AML-193 (cell line): ENCODE measurements at places on chromosomes 11 and 22.

GRCh38 chr11:28400331-28401100, 292.3 kb downstream of the METTL15 start:
- no peak for DNase-seq

DNA sequence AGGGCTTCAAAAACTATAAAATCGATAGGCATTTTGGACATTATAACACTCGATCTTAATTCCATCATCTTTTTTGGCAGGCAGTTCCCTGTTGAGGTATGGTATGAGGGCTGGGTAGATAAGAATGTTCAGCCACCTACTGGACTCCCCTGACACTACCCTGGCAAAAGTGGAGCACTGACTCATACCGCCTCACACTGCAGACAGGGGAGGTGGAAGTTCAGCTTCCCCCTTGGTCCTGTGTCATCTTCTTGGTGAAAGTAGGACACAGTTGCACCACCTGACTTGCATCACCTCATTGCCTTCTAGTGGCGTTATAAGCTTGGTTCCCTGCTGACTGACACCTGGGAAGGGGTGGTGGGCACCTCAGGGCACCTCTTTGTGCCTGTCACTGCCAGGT, 30.4 kb downstream of the PAAF1 start:
- DNase-seq: peak; percentile 5

DNA sequence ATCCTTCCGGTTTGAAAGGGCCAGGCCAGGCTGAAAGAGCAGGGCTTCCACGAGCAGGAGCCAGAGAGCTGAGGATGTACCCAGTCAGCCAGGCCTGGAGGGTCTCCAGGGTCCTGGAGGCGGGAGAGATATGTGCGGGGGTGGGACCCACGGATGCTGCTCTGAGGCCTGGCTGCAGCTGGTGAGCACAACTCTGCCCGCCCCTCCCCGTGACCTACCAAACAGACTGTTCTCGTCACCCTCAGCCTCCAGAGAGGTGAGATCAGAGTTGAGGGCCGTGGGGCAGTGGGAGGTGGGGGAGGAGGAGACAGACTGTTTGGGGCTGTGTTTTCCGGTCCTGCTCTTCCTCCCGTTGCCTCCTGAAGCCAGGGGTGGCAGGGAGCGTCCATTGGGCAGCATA, 42.2 kb downstream of the TRIOBP start:
- DNase-seq: no peak

DNA sequence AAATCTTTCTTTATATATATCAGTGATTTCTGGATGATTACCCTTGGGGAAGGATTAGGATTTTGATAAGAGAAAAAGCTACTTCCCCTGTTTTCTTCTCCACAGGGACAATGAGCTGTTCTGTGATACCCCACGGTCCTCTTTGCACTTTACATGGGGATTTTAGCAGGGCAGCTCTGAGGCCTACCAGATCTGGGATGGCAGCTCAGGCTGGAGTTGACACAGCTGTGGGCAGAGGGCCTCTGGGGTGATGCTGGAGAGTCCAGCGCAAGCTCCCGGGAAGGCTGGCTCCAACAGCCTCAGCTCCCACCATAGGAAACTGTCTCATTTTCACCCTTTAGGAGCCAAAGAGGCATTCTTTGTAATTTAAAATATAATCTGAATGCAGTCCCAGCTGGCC, 383.8 kb upstream of the NARS2 start:
- DNase-seq: no peak

- DNase-seq: no peak
Measured at GRCh38 chr22:42328130-42328783, 57.8 kb upstream of the TCF20 start.

DNA sequence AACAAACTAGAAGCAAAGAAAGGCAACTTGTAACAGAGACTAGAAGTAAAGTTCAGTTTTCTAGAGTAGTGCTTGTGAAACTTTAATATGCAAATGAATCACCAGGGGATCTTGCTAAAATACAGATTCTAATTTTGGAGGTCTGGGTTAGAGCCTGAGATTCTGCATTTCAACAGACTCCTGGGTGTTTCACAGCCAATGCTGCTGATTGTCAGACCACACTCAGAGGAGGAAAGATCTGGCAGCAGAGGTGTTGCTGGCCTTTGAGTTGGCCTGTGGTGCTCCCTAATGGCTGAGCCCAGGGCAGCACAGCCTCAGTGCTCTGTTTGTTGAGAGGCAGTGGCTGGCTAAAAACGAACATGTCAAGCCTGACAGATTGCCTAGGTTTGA, 5.4 kb downstream of the CRY2 start:
- DNase-seq: no peak

GRCh38 chr11:73317373-73317772, 9.3 kb downstream of the ARHGEF17 start:
- DNase-seq: no peak

DNA sequence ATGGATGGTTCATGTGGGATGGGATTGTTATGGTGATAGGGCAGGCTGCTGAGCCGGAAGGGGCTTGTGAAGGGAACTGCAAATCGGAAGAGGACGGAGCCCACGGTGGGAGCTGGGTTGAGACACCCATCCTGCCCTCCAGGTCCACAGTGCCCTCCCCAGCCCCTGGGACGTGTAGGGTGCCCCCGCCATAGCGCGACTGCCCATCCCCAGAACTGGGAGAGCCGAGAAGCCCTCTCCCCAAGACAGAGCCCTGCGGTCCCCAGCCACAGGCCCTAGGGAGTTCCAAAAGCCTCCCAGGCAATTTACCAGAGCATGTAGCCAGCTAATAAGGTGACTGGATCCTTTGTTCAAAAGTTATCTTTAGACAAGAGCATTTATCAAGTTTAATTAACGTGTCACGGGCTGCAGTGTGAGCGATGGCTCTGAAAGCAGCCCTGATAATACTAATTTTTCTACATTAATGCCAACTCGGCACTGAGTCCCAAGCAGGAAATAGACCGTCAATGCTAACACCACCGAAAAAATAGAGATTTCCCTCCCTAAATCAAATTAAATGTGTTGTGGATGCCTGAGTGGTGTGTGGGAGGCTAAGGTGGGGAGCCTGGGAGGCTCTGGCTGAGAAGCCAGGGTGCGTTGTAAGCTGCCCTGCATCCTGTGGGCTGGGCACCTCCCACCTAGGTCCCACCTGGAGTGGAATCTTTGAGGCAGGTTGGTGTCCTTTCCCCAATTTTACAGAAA, 76.8 kb upstream of the RTL6 start:
- no peak for DNase-seq

GRCh38 chr22:19876314-19876940, 21.8 kb upstream of the GNB1L start:
- DNase-seq: no peak

GRCh38 chr22:45526768-45527360, 24.2 kb downstream of the FBLN1 start:
- no peak for DNase-seq

GRCh38 chr11:10629411-10630002, 61.0 kb upstream of the LYVE1 start:
- DNase-seq: no peak

- DNase-seq: peak; percentile 4
Measured at GRCh38 chr22:38733329-38733723, 22.5 kb downstream of the SUN2 start.

DNA sequence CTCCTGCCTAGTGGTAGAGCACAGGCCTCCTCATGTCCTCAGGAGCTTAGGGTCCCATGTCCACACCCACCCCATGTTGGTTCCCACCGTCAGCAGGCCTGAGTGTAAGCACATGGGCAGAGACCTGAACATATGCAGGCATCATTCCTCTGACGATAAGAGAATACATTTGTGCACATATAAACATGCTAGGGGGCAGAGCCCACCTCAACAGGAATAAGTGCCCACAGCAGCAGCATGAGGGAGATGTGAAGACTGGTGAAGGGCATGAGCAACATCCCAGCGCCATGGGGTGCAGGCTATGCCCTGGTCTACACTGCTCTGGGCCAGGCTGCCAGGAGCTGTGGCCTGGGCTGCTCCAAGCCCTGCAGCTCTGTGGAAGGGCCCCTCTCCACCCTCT, 16.9 kb downstream of the ADORA2A start:
- DNase-seq: no peak

GRCh38 chr11:62922653-62923431, 1.7 kb upstream of the CHRM1 start:
- no peak for DNase-seq

GRCh38 chr22:20267441-20268278, 458 bp downstream of the RTN4R start:
- DNase-seq: no peak

- DNase-seq: no peak
Measured at GRCh38 chr11:72586321-72587090, 87.7 kb downstream of the PDE2A start.

- no peak for DNase-seq
Measured at GRCh38 chr11:105142167-105142566, 2.6 kb upstream of the CARD18 start.

GRCh38 chr22:25402501-25403283, 161.8 kb upstream of the GRK3 start:
- DNase-seq: no peak

GRCh38 chr11:35483131-35483820, 42.1 kb downstream of the PAMR1 start:
- no peak for DNase-seq

GRCh38 chr11:72543849-72544542, 109.7 kb upstream of the CLPB start:
- no peak for DNase-seq

DNA sequence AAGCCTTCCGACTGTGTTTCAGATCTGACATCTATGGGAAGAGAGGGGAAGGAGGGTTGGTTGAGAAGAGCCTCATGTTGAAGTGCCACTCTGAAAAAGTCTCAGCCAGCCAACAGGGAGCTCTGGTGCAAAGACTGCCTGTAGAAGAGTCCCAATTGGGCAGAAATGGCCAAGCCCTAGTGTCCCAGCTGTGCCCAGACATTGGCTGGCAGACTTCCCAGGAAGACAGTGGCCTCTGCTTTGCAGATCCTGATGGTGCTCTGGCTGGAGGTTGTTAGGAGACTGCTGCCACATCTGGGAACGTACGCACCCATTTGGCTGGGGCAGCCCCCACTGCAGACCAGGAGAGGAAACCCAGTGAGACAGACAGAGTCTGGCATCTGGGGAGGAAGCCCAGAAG, 3.2 kb upstream of the PLA2G3 start:
- no peak for DNase-seq

GRCh38 chr11:60717956-60718355, 6.6 kb upstream of the MS4A18 start:
- DNase-seq: no peak

DNA sequence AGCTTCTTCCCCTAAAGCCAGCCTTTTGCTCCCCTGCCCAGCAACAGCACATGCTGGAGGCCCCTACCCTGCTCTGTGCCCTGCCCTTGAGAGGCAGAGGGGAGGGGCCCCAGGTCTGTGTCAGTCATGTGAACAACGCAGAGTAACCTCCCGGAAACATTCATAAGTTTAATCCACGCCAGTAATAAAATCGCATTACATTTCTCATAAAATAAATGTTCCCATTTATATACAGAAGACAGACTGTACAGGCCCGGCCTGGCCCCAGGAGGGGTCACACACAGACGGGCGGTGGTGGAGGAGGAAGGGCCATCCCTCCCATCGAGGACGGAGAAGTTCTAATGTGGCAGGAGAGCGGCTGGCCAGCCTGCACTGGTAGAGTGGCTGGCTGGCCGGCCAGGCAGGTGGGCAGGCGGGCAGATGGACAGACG, 39.5 kb downstream of the LMO1 start:
- no peak for DNase-seq

GRCh38 chr11:66863428-66864125, 6.7 kb downstream of the LRFN4 start:
- no peak for DNase-seq

GRCh38 chr11:24567380-24567779, 70.5 kb downstream of the LUZP2 start:
- no peak for DNase-seq

- DNase-seq: no peak
Measured at GRCh38 chr11:120863359-120863758, 160.5 kb upstream of the TBCEL start.

- DNase-seq: no peak
Measured at GRCh38 chr11:102010776-102011494, 36.3 kb upstream of the CFAP300 start.

GRCh38 chr11:62544581-62545436, 1.8 kb downstream of the AHNAK start:
- no peak for DNase-seq

DNA sequence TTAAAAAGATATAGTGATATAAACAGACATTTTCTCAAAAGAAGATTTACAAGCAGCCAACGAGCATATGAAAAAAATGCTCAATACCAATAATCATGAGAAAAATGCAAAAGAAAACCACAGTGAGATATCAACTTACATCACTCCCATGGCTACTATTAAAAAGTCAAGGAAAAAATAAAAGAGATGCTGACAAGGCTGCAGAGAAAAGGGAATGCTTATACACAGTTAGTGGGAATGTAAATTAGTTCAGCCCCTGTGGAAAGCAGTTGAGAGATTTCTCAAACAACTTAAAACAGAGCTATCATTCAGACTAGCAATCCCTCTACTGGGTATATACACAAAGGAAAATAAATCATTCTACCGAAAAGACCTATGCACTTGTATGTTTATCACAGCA, 97.1 kb upstream of the CARD18 start:
- no peak for DNase-seq
